ENCODE measurements at places on chromosomes 2 and 18.

DNA sequence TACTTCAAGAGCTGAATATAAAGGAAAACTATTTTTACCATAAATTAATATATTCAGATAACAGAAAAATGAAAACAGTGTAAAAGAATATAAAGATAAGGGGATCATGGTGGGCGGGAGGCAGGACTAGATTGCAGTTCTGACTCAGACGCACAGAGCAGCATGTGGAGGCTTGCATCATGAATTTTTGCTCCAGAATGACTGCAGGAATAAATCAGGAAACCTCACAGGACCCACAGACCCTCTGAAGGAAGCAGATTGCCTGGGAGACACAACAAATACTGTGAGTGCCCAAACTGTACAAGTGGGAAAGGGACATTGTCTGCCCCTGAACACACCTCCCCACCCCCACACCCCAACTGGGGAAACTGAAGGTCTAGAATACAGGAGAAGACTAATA lies 19.2 kb upstream of the SIGLEC15 start:
- DNase-seq: no peak

GRCh38 chr2:232802091-232802490 lies 25.7 kb upstream of the KCNJ13 start:
- DNase-seq: no peak

- DNase-seq: no peak
Observed at GRCh38 chr2:178152542-178152941, 40.3 kb downstream of the RBM45 start.

- DNase-seq: no peak
Observed at GRCh38 chr2:42435628-42436027, 58.2 kb downstream of the KCNG3 start.

Measured in activated gamma-delta T cell treated with Interleukin-2 at 50 U/mL for 16 hours (primary cell).